Sigmoid colon (tissue), 7 donors: ENCODE measurements at places on chromosomes 5 and 9. TPM values are rescaled to one million over a fixed set of nuclear protein-coding genes. Genes with fewer than 3 reads are reported as not detected.
A peak's percentile ranks its signal among the peaks of the same experiment; 100 is the strongest.

DNA sequence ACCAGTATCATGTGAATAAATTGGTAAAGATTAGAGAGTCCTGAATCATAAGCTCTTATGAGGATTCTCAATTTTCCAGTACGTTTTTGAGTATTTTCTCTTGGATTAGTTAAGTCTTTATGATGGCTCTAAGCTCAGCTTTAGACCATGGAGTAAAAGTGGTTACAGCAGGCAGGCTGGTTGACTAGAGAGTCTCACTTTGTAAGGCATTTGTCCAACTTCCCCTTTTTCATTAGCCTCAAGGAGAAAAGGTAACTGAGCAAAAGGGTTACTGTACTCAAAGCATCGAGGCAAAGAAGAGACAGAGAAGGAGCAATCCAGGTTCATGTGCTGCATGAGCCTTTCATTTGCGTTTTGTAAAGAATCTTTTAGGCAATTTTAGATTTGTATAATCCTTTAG, 8.5 kb downstream of the NOP16 start:
- H3K36me3 ChIP-seq, result peaks cover 30% of the 10 kb centered on the region
- no peaks in the 10 kb centered on the region for H3K27me3 ChIP-seq
- H3K4me1 ChIP-seq, result peaks cover 15% of the 10 kb centered on the region
- no peak overlapping the region for H3K27ac ChIP-seq
- H3K4me3 ChIP-seq, result no peak overlapping the region

DNA sequence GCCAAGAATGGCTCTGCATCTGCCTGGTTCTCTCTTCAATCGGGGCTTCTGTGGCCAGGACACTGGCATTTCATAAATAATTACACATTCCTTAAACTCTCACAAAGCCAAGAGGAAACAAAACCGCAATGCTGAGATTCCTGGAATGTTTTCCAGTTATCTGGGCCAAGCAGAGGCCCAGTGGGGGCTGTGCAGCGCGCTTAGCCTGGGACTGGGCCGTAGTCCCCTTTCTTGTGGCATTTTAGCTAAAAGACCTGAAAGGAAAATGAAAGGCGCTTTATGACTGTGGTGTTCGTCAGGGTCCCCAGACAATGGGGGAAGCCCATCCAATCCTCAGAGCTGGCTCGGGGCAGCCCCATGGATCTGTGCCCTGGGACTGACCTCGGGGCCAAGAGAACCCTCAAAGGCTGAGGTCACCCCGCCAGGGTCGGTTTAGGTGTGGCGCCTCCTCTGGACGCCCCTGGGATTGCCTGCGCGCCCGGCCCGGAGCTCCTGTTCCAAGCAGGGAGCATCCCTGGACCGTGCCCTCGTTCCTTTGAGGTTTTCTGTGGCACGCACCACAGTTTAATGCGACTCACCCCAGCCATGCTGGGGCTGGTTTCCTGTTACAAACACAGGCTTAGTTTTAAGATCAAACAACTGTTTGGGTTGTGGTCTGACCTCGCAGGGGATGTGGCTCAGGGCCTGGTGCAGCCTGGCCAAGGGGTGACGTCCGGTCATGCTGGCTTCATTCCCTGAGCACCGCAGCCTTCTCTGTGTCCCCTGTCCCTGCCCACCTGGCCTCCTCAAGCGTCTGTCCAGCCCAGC, 51.5 kb upstream of the NKD2 start:
- DNase-seq, result no peak
- no peak overlapping the region for H3K4me3 ChIP-seq
- no peaks in the 10 kb centered on the region for H3K27me3 ChIP-seq
- peaks cover 34% of the 10 kb centered on the region for H3K4me1 ChIP-seq
- H3K36me3 ChIP-seq, result no peaks in the 10 kb centered on the region
- peak overlapping the region; percentile 50 for H3K27ac ChIP-seq

DNA sequence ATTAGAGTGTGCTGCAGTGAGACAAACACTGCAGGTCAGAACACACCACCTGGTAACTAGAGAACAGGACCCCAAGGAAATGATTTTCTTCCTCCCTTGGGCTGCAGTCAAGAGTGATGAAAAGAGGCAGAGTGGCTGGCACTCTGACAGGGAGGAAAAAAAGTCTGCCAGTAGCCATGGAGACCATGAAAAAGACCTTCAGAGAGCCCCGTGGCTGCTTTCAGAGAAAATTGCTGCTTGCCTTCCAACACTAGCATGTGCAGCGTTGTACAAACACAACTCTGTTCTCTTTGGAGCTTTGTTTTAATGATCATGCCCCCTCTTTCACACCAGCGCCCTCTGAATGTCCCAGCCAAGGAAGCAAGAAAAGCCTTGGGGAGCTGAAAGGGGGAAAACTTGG, 68.8 kb downstream of the ANKRD55 start:
- H3K36me3 ChIP-seq, result no peaks in the 10 kb centered on the region
- DNase-seq, result no peak
- H3K27ac ChIP-seq, result no peak overlapping the region
- H3K27me3 ChIP-seq, result no peaks in the 10 kb centered on the region
- no peak overlapping the region for H3K4me3 ChIP-seq

DNA sequence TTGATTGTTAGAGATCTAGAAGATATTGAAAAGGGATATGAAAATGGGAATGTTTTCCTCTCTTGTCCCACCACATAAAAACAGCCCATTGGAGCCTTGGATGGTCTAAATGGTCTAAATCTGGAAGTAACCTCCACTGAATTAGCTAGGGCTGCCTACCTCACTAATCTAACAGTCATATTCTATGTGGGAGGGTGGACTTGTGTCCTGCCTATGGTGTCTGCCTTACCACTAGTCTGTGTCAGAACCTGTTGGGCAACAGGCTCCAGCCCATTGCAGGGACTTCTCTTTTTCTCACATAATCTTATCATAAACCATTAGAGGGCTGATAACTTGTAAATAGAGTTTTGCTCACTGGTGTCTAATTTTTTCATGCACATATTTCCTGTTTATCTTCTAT, 548.8 kb upstream of the CDH18 start:
- no peak overlapping the region for H3K27ac ChIP-seq
- H3K4me3 ChIP-seq, result no peak overlapping the region
- H3K36me3 ChIP-seq, result no peaks in the 10 kb centered on the region

GRCh38 chr5:72145348-72145747, 38.1 kb downstream of the MAP1B start:
- no peaks in the 10 kb centered on the region for H3K27me3 ChIP-seq
- peak overlapping the region; percentile 30 for H3K27ac ChIP-seq
- H3K36me3 ChIP-seq, result no peaks in the 10 kb centered on the region
- no peak for DNase-seq

DNA sequence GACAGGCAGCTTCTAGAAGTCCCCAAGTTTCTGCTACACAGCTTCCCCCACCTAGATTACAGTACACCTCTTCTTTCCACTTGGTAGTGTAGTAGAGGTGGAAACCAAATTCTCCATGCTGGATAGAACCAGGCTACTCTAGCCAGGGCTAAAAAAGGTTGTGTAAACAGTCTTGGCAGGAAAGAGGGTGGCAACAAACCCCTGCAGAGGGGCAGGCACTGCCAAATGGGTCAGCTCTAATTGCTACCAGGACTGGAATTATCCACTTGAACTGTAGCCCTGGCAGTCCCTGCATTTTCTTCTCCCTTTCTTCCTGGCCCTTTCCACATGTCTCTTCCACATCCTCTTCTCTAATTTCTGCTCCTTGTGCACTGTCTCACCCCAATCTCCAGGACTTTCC, 24.8 kb downstream of the RANBP3L start:
- no peak overlapping the region for H3K27ac ChIP-seq
- no peaks in the 10 kb centered on the region for H3K4me1 ChIP-seq
- no peak for DNase-seq
- no peaks in the 10 kb centered on the region for H3K36me3 ChIP-seq

DNA sequence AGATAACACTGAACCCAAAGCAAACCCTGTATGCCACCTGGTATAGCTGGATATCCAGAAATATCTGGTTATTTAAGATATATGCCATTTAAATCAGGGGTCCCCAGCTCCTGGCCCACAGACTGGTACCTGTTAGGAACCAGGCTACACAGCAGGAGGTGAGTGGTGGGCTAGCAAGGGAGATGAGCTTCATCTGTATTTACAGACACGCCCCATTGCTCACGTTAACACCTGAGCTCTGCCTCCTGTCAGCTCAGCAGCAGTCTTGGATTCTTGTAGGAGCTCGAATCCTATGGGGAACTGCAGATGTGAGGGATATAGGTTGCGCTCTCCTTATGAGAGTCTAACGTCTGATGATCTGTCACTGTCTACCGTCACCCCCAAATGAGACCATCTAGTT, 646.6 kb downstream of the TLE4 start:
- no peak overlapping the region for H3K27ac ChIP-seq
- no peaks in the 10 kb centered on the region for H3K27me3 ChIP-seq
- DNase-seq, result no peak
- H3K4me3 ChIP-seq, result no peak overlapping the region
- H3K4me1 ChIP-seq, result no peaks in the 10 kb centered on the region

GRCh38 chr9:112015149-112015548, 118.5 kb downstream of the UGCG start:
- H3K27ac ChIP-seq, result no peak overlapping the region
- no peaks in the 10 kb centered on the region for H3K36me3 ChIP-seq
- no peak for DNase-seq
- no peaks in the 10 kb centered on the region for H3K27me3 ChIP-seq

- H3K27me3 ChIP-seq, result no peaks in the 10 kb centered on the region
- H3K4me3 ChIP-seq, result no peak overlapping the region
- DNase-seq, result no peak
- H3K4me1 ChIP-seq, result no peaks in the 10 kb centered on the region
These were observed 1802.5 kb downstream of the EFNA5 start for GRCh38 chr5:105868038-105868780.

- no peaks in the 10 kb centered on the region for H3K36me3 ChIP-seq
- peak; percentile 38 for DNase-seq
- H3K4me3 ChIP-seq, result no peak overlapping the region
- no peaks in the 10 kb centered on the region for H3K4me1 ChIP-seq
- H3K27me3 ChIP-seq, result no peaks in the 10 kb centered on the region
These were observed 165.2 kb downstream of the ROR2 start for GRCh38 chr9:91784673-91785446.

DNA sequence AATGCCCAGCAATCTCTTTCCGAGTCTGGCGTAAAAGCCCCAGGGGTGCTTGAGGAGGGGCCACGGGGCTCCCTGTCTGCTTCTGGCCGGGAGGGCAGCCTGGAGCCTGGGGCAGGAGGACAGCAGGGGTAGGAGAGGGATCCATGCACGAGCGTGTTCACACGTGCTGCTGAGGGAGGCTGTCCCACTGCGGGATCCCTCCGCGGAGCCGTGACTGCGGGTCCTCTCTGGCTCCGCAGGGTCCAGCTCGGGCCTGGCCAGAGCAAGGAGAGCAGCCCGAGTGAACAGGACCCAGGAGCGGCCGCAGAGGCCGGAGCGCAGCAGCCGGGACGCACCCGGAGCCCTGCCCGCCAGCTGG, 78.4 kb downstream of the ZNF354C start:
- H3K4me1 ChIP-seq, result no peaks in the 10 kb centered on the region
- no peak overlapping the region for H3K27ac ChIP-seq
- no peak overlapping the region for H3K4me3 ChIP-seq
- no peak for DNase-seq

DNA sequence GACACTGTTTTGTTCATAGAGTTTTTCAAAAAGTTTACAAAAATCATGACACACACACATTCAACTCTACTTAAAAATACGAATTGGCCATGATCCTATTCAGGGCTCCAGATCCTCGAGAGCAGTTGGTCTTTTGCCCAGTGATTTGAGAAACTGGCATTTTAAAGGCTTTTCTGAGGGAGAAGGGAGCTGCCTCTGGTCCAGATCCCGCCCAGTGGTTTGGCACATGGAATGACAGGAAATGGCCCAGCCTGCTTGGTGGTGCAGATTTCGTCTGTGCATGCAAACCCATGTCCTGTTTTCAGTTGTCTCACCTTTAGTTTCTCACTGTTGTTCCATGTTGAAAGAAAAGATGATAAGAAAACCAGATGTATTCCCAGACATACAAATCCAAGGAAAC, 3.6 kb downstream of the CAMK4 start:
- no peaks in the 10 kb centered on the region for H3K27me3 ChIP-seq
- H3K27ac ChIP-seq, result no peak overlapping the region
- H3K4me3 ChIP-seq, result no peak overlapping the region
- DNase-seq, result no peak

GRCh38 chr5:179128976-179129375, 68.8 kb downstream of the ZNF354C start:
- no peak overlapping the region for H3K27ac ChIP-seq
- no peak overlapping the region for H3K4me3 ChIP-seq
- no peaks in the 10 kb centered on the region for H3K36me3 ChIP-seq
- no peaks in the 10 kb centered on the region for H3K27me3 ChIP-seq
- no peak for DNase-seq

- no peaks in the 10 kb centered on the region for H3K27me3 ChIP-seq
- no peak overlapping the region for H3K27ac ChIP-seq
- DNase-seq, result no peak
- no peaks in the 10 kb centered on the region for H3K36me3 ChIP-seq
These were observed 71.4 kb downstream of the SEMA4D start for GRCh38 chr9:89426384-89426961.

DNA sequence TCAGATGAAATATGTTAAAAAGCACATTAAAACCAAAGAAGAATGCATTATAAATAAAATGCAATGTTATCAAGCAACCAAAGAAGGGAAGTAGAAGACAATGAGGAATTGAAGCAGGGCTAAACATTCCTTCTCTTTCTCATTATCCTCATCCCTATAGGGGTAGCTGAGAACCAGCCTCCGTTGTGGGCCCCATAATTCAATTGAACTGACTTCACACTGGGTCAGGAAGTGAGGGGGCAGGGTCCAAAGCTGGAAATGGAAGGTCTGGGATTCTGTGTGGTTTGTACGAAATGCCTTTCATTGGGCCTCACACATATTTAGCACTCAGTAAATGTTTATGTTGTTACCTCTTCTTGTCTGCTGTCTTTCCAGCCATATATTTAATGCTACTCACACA, 220.4 kb upstream of the CD180 start:
- peaks cover 16% of the 10 kb centered on the region for H3K4me1 ChIP-seq
- no peak overlapping the region for H3K27ac ChIP-seq
- no peak for DNase-seq
- H3K4me3 ChIP-seq, result no peak overlapping the region
- H3K36me3 ChIP-seq, result no peaks in the 10 kb centered on the region

- H3K27me3 ChIP-seq, result no peaks in the 10 kb centered on the region
- H3K4me3 ChIP-seq, result no peak overlapping the region
- H3K27ac ChIP-seq, result no peak overlapping the region
- H3K36me3 ChIP-seq, result no peaks in the 10 kb centered on the region
- no peak for DNase-seq
These were observed 50.0 kb downstream of the ATPSCKMT start for GRCh38 chr5:10199692-10200091.

OR1J2 gene
- not detected for total RNA-seq

HMGCS1 gene
- total RNA-seq, result 16.9 TPM

FCN2 gene
- total RNA-seq, result not detected

INIP gene
- 10.0 TPM for total RNA-seq

ADAMTS2 gene
- total RNA-seq, result 12.1 TPM

NFX1 gene
- total RNA-seq, result 37.5 TPM

EQTN gene
- total RNA-seq, result not detected

TMEM174 gene
- not detected for total RNA-seq

ZFP2 gene
- 5.4 TPM for total RNA-seq

SAXO1 gene
- total RNA-seq, result not detected

ORM2 gene
- total RNA-seq, result not detected

RMRP gene
- 26,387 TPM for total RNA-seq

NPR3 gene
- 17.6 TPM for total RNA-seq

RC3H2 gene
- total RNA-seq, result 49.5 TPM

GPR150 gene
- not detected for total RNA-seq

CYSRT1 gene
- total RNA-seq, result not detected

AIF1L gene
- total RNA-seq, result 11.6 TPM

TRAF1 gene
- total RNA-seq, result 4.4 TPM

TAF1L gene
- not detected for total RNA-seq

CCL27 gene
- total RNA-seq, result not detected

SCGB3A2 gene
- not detected for total RNA-seq

ADAMTS13 gene
- 1.9 TPM for total RNA-seq

RMI1 gene
- 3.0 TPM for total RNA-seq

DMRT1 gene
- not detected for total RNA-seq

MYO10 gene
- 4.2 TPM for total RNA-seq
